Upper lobe of left lung (tissue), 6 donors: ENCODE measurements at places on chromosomes 4 and X. TPM values are rescaled to one million over a fixed set of nuclear protein-coding genes. Genes with fewer than 3 reads are reported as not detected.

- DNase-seq = no peak
- no peaks in the 10 kb centered on the region for H3K4me1 ChIP-seq
- no peak overlapping the region for H3K4me3 ChIP-seq
- no peaks in the 10 kb centered on the region for H3K36me3 ChIP-seq
Measured at GRCh38 chr4:73426666-73427065, 9.4 kb upstream of the AFP start.

Gene KCNE5
- total RNA-seq = 0.46 TPM

- no peak overlapping the region for H3K4me3 ChIP-seq
- H3K27me3 ChIP-seq = no peaks in the 10 kb centered on the region
- no peaks in the 10 kb centered on the region for H3K4me1 ChIP-seq
- DNase-seq = no peak
- H3K36me3 ChIP-seq = no peaks in the 10 kb centered on the region
Measured at GRCh38 chr4:123209436-123209835, 187.2 kb upstream of the SPRY1 start.

- H3K4me1 ChIP-seq = peaks cover 14% of the 10 kb centered on the region
- peak overlapping the region; percentile 50 for H3K27ac ChIP-seq
- peak overlapping the region; percentile 17 for H3K4me3 ChIP-seq
- no peaks in the 10 kb centered on the region for H3K27me3 ChIP-seq
- peak; percentile 73 for DNase-seq
Measured at GRCh38 chr4:915041-915474, 17.1 kb downstream of the GAK start.

GRCh38 chrX:20715176-20715575 lies 448.5 kb upstream of the RPS6KA3 start:
- H3K27ac ChIP-seq = no peak overlapping the region
- no peaks in the 10 kb centered on the region for H3K27me3 ChIP-seq
- H3K4me3 ChIP-seq = no peak overlapping the region
- no peaks in the 10 kb centered on the region for H3K36me3 ChIP-seq
- H3K4me1 ChIP-seq = no peaks in the 10 kb centered on the region

Gene TCEAL1
- 62.1 TPM for total RNA-seq

- no peaks in the 10 kb centered on the region for H3K36me3 ChIP-seq
- DNase-seq = no peak
- no peaks in the 10 kb centered on the region for H3K27me3 ChIP-seq
- no peaks in the 10 kb centered on the region for H3K4me1 ChIP-seq
Measured at GRCh38 chr4:32243926-32244325, 1523.8 kb downstream of the PCDH7 start.

DNA sequence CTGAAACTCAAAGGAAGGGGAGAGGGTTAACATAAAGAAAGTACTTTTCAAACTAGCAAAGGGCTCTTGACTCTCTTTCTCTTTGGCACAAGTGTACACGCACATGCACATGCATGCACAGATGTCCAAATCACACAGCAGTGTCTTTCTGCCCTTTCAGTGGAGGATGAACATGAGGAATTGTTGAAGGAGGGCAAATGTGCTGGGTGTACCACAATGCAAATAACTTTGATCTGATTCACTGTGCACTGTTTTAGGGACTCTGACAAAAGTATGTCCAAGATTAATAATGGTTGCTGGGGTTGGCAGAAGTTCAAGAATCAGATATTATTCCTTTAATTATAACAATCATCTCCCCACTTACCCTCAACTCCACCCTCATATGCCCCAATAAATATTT lies 93.8 kb downstream of the GPC4 start:
- no peak overlapping the region for H3K4me3 ChIP-seq
- H3K27ac ChIP-seq = no peak overlapping the region
- no peaks in the 10 kb centered on the region for H3K36me3 ChIP-seq
- H3K4me1 ChIP-seq = no peaks in the 10 kb centered on the region

DNA sequence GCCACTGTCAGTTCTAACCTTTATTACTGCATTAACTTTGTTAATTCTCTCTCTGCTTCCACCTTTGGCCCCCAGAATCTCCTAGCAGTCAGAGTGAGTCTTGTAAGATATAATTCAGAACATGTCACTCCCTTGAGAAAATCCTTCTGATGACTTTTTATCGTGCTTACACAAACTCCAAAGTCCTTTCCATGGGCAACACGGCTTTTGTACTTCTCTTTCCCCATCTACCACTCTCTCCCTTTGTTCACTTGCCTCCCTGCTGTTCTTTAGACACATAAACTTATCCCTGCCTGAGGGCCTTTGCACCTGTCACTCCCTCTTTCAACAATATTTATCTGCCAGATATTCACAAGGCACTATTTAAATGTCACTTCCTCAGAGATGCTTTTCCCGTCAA lies 64.8 kb downstream of the MAOB start:
- DNase-seq = no peak
- H3K4me3 ChIP-seq = no peak overlapping the region
- H3K36me3 ChIP-seq = no peaks in the 10 kb centered on the region
- no peaks in the 10 kb centered on the region for H3K4me1 ChIP-seq
